ENCODE measurements at places on chromosomes 3 and 15.
A peak's percentile ranks its signal among the peaks of the same experiment; 100 is the strongest.

GRCh38 chr15:43330780-43331087 is 361 bp upstream of the LCMT2 start:
- no peak for DNase-seq

DNA sequence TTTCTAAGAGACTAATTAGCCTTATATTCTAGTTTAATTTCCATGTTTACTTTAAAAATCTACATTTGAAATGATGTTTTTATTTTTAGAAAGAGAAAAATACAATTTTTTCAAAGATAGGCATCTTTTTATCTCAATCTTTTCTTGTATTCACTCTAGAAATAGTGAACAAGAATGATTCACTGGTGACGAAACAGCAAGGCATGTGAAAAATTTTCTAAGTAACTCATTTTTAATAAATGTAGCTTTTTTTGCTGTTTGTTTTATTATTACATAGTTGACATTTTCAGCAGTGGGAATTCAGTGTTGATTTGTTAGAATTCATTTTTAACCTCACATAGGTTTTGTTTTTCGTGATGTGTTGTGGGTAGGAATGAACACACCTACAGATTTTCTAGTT is 1226.4 kb downstream of the NSUN3 start:
- DNase-seq, result peak; percentile 75

GRCh38 chr3:158970006-158970405 is 168.2 kb downstream of the MFSD1 start:
- DNase-seq, result no peak

DNA sequence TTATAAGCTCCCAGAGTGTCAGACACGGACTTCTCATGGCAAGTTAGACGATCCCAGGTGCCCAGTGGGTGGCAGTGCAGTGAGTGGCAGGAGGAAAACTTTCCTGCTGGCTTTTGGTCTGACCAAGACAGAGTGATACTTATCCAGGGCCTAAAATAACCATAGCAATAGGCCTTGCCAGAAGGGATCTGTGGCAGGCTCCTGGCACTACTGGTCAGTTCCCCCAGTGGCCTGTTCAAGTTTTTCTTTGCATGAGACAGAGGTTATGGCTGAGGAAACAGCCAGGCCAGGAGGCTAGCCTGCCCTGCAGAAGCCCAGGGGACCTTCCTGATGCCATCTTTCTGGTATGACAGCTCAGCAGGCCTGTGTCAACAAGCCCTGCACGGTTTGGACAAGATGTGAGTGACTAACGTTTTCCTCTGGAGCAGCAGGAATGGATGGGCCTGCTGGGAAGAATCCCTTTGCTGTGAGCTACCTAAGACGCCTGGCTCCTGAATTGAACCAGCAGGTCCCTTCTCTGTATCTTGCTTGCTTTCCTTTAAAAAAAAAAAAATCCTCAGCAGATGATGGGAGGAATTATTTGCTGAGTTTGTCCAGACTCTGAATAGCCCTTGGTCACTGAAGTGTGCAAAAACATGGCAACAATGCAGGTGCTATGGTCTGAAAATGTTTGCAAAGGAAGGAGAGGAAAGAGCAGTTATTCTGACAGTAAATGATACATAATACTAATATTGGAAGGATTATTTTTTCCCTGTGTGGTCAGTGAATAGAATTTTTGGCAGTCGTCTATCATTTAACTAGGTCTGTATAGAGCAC is 18.0 kb downstream of the SCG5 start:
- peak; percentile 82 for DNase-seq

DNA sequence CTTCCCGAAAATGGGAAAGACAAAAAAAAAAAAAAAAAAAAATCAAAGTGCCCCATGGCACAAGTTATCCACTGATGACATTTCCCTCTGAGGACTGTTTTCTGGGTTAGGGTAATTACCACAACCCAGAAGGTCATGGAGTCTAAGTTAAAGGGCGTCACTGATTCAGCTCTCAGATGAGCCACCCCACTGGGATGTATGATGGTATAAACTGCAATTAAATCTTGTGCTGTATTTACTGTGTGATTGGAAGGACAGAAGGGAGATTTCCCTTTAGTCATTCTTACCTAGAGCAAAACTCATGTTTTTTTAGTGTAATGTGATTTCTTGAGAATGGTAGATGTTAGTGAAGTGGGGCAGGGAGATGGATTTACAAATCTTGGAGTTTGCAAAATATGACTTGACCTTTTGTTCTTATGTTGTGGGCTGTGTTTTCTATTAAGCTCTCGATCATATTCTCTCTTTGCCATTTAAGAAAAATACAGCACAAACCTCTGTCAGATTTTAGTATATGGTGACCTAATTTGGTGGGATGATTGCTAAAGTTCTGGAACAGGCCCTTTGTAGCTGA is 244.2 kb downstream of the PTPRG start:
- no peak for DNase-seq

- DNase-seq, result no peak
These were observed 22.4 kb downstream of the CD86 start for GRCh38 chr3:122077293-122078234.

DNA sequence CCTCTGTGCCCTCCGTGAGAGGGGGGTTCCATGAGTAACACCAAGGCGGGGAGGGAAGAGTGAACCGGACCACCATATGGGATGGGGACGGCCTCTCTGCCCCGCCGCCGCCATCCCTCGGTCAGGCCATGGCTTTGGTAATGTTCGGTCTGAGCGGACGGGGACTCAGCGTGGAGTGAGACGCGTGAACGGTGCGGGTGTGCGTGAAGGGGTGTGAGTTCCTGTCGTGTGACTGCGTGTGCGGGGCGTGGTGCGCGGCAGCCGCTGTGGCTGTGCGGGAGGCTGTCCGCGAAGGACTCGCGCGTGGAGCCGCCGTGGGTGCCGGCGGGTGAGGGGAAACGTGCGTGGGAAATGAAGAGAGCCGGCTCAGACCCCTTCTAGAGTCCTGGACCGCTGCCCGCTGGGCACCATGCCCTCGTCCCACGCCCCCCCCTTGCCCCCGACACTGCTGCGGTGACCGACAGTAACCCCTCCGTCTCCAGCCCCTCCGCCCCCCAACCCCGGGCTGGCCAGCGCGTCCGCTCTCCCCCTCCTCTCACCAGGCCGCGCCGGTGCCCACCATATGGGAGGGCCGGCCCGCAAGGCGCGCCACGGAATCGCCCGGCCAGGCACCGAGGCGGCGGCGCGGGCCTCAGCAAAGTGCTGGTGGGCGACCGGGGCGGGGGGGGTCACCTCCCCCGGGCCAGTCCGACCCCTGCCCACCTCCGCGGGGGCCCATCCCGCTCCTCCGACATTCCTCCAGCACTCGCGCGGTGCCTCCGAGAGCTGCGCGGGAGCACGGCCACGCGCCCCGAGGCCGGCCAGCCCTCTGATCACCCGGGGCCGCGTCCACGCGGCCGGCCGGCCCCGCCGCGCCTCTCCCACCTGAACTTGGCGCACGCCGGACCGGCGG is 589 bp downstream of the KLF15 start:
- no peak for DNase-seq

- no peak for DNase-seq
These were observed 70.4 kb upstream of the ATP11B start for GRCh38 chr3:182722907-182723306.

GRCh38 chr3:133092681-133093080 is 54.5 kb downstream of the TMEM108 start:
- DNase-seq, result no peak

GRCh38 chr3:134014270-134014669 is 15.5 kb downstream of the SLCO2A1 start:
- no peak for DNase-seq

GRCh38 chr3:65342084-65342683 is 654.4 kb upstream of the ADAMTS9 start:
- DNase-seq, result peak; percentile 27

DNA sequence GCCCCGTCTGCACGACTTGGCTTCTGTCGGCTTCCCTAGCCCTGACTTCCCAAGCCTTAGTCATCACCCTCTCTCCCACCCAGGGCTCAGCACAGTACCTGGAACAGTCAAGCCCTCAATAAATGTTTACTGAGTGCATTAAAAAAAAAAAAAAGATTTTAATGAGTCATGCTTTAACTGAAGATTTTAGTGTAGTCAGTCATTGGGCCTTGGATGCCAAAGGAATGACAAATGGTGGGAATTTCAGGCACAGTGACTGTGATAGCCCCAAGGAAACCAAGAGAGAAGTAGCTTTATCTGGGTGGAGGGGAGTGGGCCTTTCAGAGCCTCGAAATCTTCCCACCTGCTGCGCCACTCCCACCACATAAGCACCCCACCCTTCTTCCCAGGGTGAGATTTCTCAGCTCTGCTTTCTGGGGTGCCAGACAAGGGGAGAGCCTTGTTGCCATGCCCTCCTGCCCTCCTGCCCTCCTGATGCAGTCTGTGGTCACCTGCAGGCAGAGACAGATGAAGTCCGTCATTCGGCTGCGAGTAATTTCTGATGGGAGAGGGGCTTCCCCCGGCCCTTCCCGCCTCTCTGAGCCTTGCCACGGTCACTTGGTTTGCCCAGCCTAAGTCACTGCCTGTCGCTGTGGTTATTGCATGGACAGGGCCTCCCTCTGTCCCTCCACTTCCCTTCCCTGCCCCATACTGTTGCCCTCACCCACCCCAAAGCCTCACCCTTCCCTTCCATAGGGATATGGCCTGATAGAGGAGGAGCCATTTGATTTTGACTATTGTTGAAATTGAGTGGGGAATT is 41.8 kb downstream of the SMAD3 start:
- peak; percentile 98 for DNase-seq

- no peak for DNase-seq
These were observed 2.2 kb upstream of the MEIS2 start for GRCh38 chr15:37102305-37103162.

GRCh38 chr3:155282385-155283091 is 10.9 kb downstream of the STRIT1 start:
- peak; percentile 88 for DNase-seq

GRCh38 chr3:61117045-61117898 is 134.0 kb downstream of the FHIT start:
- DNase-seq, result no peak
